ENCODE measurements at places on chromosomes 5 and 9. TPM values are rescaled to one million over a fixed set of nuclear protein-coding genes. Genes with fewer than 3 reads are reported as not detected.

DNA sequence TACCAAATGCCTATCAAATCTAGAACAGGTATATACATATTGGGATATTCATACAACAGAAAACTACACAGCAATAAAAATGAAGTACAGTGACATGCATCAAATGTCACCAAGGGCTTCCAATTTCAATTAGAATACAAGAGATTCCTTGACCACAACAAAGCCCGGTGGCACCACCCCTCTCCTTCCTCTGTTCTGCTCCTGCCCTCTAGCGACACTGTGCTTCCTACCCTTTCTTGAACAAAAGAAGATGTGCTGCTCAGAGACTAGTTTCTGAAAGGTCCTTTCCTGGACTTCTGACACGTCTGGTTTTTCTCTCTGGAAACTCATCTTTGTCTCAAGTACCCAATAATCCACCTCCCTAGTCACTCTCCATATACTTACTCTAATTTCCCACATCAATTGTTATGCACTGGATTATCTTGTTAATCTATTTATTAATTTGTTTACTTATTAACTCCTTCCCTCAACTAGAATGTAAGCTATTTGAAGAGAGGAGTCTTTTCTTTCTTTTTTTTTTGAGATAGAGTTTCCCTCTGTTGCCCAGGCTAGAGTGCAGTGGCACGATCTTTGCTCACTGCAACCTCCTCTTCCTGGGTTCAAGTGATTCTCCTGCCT lies 70.4 kb upstream of the CTSV start:
- no peaks in the 10 kb centered on the region for H3K36me3 ChIP-seq
- H3K27ac ChIP-seq = no peak overlapping the region
- DNase-seq = peak; percentile 39
- H3K4me1 ChIP-seq = no peaks in the 10 kb centered on the region
- H3K4me3 ChIP-seq = no peak overlapping the region

DNA sequence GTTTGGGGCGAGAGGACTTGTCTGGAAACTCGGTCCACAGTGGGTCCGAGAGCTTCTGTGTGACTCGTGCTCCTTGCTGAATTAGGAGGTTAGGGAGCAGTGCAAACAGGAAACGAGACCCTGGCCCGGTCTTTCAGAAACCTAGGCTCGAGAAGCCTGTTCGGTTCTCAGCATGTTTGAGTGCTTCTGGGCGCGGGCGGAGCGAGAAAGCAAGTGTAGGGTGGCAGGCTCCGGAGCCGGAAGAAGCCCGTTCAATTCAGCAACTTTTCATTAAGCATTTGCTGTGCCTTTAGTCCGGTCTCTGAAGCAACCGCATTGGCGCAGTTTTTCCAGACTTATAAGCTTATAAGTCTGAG lies 547 bp downstream of the CLTA start:
- H3K36me3 ChIP-seq = peaks cover 8% of the 10 kb centered on the region
- peak overlapping the region; percentile 99 for H3K27ac ChIP-seq
- H3K27me3 ChIP-seq = no peaks in the 10 kb centered on the region

DNA sequence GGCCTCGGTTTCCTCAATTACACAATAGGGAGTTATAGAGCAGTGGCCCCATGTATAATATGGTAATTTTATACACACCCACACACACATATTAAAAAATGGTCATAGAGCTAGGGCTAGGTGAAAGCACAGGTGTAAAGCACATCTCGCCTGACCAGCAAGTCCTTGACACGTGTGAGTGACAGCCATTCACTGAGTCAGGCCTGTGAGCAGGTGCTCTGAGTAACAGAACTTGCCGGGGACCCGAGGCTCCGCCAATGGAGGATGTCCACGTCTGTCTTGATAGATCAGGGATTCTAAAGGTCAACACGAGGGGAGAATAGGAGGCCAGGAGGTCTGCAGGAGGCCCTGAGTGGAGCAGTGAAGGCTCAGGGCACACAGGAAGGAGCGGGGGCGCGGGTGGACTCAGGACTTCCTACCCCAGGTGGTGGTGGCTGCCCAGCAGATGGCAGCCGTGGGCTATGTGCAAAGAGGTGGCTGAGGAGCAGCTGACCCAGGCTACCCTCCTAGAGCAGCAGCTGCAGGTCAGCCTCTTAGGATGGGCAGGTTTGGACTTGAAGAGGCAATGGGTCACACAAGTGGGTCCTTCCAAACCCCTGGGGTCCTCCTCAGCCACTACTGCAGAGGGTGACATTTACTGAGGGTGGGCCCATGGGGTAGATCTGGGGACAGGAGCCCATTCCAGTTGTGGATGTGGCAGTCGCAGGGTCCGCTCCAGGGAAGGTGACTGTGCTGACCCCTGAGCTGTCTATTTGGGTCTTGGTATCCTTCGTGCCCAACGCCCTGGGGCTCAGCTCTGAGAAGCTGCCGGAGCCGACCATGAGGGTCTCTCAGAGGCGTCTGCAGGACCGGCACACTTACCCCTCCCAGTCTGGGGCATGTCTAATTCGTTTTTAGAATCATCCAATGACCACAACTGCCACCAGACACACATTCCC lies 45.9 kb downstream of the PRRT1B start:
- H3K4me1 ChIP-seq = no peaks in the 10 kb centered on the region
- no peak overlapping the region for H3K27ac ChIP-seq
- no peak overlapping the region for H3K4me3 ChIP-seq

DNA sequence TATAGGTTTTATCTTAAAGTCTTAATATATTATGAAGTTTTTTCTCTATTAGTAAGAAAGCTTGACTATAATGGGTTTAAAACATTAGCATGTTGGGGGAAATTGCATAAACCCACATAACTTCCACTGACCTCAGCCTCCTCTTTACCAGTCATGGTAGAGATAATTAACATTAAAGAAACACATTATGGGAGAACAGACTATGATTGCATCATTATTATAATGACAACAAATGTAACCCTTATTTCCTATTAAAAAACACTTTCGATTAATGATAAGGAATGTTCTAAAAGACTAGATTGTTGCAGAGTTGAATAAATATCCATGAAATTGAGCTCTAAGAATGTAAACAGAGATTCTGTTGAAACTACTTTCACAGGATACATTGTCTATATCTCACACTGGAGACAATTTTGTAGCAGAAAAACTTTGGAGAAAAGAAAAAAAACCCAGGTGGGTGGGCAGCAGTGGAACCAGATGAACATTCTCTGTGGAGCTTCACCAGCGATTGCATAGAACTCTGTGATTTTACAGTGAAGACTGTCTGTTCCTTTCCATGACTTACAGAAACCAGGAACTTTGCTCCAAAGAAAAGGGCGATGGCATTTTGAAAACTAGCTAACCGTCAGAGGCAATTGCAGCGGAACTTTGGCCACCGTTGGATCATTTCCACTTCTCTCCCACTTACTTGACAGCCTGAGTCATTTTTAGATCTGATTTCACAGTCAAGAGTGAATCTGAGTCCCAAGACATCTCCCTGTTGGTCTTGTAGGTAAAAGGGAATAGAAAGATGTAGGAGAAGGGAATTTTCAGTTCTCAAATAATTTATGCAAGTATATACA lies 21.0 kb upstream of the ERAP2 start:
- DNase-seq = no peak
- no peaks in the 10 kb centered on the region for H3K27me3 ChIP-seq
- no peaks in the 10 kb centered on the region for H3K4me1 ChIP-seq
- peak overlapping the region; percentile 61 for H3K27ac ChIP-seq

DNA sequence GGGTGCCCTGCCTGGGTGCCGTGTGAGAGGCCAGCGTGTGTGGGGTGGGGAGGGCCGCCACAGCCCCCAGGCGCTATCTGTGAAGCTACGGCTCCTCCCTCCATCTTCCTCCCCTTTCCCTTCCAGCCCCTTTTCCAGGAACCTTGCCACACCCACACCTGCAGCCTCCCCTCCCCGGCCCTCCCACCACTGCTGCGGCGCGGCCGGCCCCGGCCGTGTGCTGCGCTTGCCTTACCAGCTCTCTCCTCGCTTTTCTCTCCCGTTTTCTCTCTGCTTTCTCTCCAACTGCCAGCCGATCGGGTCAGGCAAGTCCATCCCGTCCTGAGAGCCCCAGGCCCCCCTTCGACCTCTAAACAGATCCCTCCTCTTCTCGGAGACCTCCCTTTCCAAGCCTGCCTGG lies 21.4 kb downstream of the GOLGA2 start:
- H3K27ac ChIP-seq = no peak overlapping the region
- DNase-seq = no peak
- H3K27me3 ChIP-seq = no peaks in the 10 kb centered on the region
- no peak overlapping the region for H3K4me3 ChIP-seq
- no peaks in the 10 kb centered on the region for H3K4me1 ChIP-seq
- H3K36me3 ChIP-seq = no peaks in the 10 kb centered on the region

- DNase-seq = no peak
- no peak overlapping the region for H3K4me3 ChIP-seq
- no peaks in the 10 kb centered on the region for H3K36me3 ChIP-seq
- no peak overlapping the region for H3K27ac ChIP-seq
These were observed 319.1 kb downstream of the KIF4B start for GRCh38 chr5:155332618-155333017.

GRCh38 chr9:85173967-85174366 lies 504.4 kb downstream of the NTRK2 start:
- H3K4me3 ChIP-seq = no peak overlapping the region
- H3K36me3 ChIP-seq = no peaks in the 10 kb centered on the region
- DNase-seq = no peak
- H3K4me1 ChIP-seq = no peaks in the 10 kb centered on the region
- H3K27ac ChIP-seq = no peak overlapping the region

NR2F1-AS1 gene
- total RNA-seq = 27.0 TPM

C7 gene
- total RNA-seq = 1.4 TPM

DMRT3 gene
- total RNA-seq = not detected
